Activated T-cell treated with anti-CD3 and anti-CD28 coated beads, Interleukin-2, amount 50 U/mL, for 1 hour (primary cell): ENCODE measurements at places on chromosomes 6 and 20.

- peak; percentile 80 for DNase-seq
Observed at GRCh38 chr6:44655412-44656342, 268.2 kb downstream of the CDC5L start.

DNA sequence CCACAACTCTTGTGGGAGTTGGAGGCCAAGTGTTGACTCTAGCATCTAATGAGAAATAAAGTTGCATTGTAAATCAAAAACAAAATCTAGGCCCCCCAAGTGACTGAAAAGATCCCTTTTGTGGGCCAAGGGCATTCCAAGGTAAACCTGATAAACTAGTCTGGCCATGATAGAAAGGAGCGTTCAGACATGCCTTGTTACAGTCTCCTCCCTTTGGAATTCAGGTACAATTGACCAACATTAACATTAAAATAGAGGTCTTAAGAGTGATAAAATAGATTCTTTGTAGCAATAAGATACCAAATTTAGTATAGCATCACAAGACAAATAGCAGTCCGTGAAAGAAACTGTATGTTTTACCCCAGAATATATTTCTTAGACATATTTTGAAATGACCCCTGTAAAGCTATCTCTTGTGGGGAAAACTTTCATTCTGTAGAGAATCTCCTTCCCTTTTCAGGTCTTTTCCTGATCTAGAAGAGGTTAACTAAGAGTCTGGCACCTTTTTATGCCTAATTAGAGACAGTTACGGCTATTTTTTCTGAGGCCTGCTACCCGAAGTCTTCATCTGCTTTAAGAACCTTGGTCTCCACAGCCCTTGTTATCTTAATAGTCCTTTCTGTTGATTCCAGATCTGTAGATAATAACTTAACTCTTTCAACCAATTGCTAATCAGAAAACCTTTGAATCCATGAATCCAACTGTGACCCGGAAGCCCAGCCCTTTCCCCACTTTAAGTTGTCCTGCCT is 495.4 kb upstream of the MMS22L start:
- DNase-seq = no peak

- no peak for DNase-seq
Observed at GRCh38 chr20:19406381-19406780, 193.9 kb downstream of the SLC24A3 start.

DNA sequence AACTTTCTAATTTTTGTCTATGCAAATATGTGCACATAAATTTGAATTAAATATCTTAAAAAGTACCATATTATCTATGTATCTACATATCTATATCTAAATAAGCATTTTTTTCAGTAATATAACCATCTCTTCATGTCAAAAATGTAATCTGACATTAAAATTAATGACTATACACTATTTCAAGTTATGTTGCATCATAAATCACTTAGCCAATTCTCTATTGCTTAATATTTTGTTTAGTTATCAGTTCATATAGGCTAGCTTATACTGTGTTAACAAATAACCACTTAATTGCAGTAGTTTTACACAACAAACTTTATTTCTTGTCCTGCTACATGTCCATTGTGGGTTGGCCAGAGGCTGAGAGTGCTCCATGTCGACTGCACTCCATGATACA is 360.8 kb downstream of the EPM2A start:
- no peak for DNase-seq

- DNase-seq = no peak
Observed at GRCh38 chr6:43838276-43839036, 68.4 kb downstream of the VEGFA start.

- DNase-seq = no peak
Observed at GRCh38 chr6:122696079-122696478, 83.4 kb upstream of the FABP7 start.

DNA sequence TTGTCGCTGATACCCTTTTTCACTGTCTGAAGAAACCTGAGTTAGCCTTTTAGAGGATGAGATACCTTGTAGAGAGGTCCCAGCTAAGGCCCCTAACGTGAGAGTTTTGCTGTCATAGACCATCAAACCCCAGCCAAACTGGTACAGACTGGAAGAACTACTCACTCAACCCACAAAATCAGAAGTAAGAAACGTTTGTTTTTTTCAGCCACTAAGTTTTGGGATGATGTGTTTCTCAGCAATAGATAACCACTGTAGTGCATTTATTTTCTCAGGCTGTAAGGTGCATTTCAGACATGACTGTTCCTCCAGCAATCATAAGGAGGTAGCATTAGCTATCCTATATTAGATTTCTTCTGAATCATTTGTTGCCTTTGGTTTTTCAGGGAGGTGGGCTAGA is 407.3 kb upstream of the FLRT3 start:
- DNase-seq = no peak

DNA sequence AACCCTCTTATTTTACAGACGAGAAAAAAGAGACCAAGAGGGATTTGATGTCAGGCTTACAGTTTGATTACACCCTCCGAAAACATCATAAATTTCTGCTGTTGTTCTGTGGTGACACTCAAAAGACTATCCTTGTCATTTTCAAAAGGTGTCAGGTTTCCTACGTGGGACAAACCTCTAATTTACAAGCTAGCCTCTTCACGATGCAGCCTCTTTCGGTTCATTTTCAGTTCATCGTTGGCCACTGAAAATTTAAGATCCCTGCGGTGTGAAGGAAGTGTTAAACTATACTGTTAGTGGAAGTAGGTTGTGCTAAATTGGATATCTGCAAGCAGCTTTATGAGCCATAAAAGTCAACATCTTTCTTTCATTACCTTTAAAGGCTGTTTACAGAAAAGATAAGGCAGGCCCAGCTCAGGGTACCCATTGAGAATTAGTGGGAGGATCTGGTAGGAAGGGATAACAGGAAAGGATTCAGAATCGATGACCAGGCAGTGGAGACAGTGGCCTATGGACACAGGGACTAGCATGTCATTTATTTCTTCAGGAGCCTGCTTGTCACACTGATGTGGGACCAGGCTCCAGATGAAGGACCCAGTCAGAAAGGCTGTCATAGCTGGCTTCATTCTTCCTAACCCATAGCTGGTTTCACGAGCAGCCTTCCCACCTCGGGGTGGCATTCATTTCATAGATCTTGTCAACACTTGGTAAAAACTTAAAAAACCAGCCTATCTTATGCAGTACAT is 329.1 kb upstream of the SOX4 start:
- no peak for DNase-seq

DNA sequence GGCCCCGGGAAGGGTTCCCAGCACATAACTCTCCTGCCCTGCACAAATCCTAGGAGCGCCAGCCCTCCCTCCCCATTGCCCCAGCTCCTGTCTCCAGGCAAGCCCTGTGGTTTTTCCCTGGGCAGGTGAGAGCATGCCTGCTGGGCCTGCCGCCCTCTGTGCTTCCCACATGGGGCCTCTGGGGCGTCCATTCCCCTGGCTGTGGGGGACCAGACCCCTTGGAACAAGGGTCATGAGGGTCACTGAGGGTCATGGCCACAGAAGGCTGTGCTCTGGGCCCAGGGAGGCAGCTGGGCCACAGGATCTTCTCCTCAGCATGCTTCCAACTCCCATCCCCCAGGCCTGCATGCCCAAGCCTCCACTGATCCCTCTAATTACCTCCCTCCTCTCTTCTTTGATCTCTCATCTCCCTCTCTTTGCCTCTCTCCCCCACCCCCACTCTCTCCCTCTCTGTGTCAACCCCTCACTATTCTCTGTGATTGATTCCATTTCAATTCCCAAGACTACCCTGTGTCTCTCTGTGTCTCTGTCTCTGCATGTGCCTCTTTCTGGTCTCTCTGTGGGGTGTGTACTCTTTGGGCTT is 6.1 kb downstream of the MDFI start:
- DNase-seq = no peak

- no peak for DNase-seq
Observed at GRCh38 chr6:25004357-25004756, 68.6 kb upstream of the RIPOR2 start.

GRCh38 chr6:731924-732323 is 39.0 kb upstream of the EXOC2 start:
- no peak for DNase-seq

- DNase-seq = no peak
Observed at GRCh38 chr6:100185615-100186014, 191.6 kb upstream of the MCHR2 start.

- DNase-seq = no peak
Observed at GRCh38 chr6:125807293-125807692, 16.5 kb downstream of the NCOA7 start.

GRCh38 chr20:6142348-6142993 is 19.6 kb upstream of the FERMT1 start:
- DNase-seq = no peak

GRCh38 chr20:48754292-48754691 is 73.5 kb downstream of the PREX1 start:
- DNase-seq = no peak

DNA sequence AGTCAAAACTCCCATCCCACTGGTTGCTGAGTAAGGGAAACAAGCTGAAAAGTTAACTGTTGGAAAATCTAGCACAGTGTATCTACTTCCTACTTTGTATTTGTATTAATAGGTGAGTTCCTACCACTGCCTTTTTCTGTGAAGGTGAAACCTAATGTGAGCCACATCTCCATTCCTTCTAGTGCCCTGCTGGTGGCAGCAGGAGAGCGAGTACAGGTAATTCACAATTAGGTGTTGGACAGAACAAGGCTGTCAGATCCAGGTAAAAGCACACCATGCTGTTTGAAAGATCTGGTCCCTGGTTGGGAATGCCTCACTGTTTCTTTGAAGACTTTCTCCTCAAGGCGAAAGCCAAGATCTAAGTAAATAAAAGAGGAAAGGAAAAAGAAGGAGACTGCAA is 528.4 kb downstream of the PKHD1 start:
- no peak for DNase-seq

DNA sequence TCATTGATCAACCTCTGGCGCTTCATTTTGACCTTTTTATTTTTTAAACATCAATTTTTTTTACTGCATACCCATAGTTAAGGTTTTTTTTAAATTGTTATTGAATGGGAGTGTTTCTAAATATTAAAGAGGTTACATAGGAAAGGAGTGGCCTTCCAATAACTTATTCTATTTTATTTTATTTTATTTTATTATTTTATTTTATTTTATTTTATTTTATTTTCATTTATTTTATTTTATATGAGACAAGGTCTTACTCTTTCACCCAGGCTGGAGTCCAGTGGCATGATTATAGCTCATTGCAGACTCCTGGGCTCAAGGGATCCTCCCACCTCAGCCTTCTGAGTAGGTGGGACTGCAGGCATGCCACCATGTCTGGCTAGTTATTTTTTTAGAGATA is 30.2 kb downstream of the DOP1A start:
- DNase-seq = no peak

- DNase-seq = no peak
Observed at GRCh38 chr6:75460681-75461080, 32.9 kb downstream of the FILIP1 start.

GRCh38 chr20:9989066-9989724 is 45.6 kb upstream of the ANKEF1 start:
- DNase-seq = no peak

DNA sequence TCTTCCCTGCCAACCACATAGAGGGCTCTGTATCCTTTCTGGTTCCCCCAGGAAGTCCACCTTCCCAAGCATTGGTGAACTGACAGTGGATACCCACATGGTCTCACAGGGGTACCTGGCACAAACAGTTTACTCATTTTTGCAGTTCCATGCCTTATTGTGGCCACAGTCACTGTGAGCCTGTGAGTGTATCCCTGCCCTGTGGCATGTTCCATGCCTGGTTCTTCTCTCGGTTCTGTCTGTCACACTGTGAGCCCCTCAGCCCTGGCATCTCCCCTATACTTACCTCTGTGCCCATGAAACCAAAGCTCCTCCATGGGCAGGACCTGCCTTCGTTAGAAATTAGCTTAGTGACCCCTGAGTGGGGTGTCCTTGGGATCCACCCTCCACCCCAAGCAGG is 107.8 kb downstream of the TOX2 start:
- no peak for DNase-seq

DNA sequence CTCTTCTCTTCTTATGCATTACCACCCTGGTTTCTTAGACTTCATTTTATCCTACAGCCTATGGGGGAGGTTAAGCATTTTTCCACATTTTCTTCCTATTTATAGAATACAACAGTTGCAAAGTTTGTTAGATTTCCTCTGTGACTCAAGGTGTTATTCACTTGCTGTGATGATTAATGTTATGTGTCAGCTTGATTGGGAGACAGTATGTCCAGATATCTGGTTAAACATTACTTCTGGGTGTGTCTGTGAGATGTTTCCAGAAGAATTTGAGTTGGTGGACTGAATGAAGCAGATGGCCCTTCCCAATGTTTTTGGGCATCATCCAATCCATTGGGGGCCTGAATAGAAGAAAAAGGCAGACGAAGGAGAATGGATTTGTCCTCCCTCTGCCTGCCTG is 131.3 kb downstream of the C6orf118 start:
- DNase-seq = no peak

DNA sequence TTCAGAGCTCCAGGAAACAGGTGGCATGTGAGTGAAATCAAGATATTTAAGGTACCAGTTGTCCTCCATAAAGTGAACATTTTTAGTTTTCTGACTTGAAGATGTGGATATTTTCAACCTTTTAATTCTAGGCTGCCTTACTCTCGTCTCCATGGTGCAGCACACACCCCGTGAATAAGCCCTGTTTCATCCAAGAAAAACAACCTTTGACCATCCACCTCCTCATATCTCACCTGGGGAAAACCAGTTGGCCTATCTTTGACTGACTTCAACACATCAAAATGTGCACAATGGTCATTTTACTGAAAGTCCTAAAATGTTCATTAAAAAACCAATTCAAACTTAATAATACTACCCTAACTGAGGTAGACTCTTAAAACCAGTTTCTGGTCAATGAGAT is 73.8 kb upstream of the CD2AP start:
- no peak for DNase-seq

DNA sequence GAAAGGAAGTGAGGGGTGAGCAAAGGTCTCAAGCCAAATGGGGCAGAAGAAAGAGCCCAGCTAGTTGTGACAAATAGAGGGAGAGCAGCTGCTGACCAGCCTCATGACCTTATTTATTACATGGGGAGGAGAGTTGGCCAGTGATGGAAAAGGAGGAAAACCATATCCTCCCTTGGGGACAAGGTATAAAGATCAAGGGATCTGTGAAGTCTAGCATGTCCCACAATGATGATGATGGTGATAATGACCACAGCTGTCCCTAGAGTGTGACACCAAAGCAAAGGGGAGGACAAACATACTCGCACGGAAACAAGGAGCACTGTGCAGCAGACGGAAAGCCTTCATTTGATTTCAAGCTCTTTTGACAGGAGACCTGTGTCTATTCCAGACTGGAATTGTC is 190.4 kb upstream of the MCHR2 start:
- DNase-seq = no peak

GRCh38 chr6:1297746-1298145 is 14.2 kb upstream of the FOXQ1 start:
- no peak for DNase-seq

GRCh38 chr6:139270249-139270648 is 21.5 kb downstream of the TXLNB start:
- DNase-seq = no peak

- no peak for DNase-seq
Observed at GRCh38 chr20:48294942-48295341, 509.7 kb upstream of the SULF2 start.

- no peak for DNase-seq
Observed at GRCh38 chr6:46967826-46968349, 46.1 kb upstream of the ADGRF5 start.
